Activated CD4-positive, alpha-beta T cell treated with anti-CD3 and anti-CD28 coated beads for 24 hours (primary cell): ENCODE measurements at places on chromosomes 3 and 15.

- peak; percentile 13 for DNase-seq
Observed at GRCh38 chr3:72657666-72658065, 190.6 kb downstream of the SHQ1 start.

DNA sequence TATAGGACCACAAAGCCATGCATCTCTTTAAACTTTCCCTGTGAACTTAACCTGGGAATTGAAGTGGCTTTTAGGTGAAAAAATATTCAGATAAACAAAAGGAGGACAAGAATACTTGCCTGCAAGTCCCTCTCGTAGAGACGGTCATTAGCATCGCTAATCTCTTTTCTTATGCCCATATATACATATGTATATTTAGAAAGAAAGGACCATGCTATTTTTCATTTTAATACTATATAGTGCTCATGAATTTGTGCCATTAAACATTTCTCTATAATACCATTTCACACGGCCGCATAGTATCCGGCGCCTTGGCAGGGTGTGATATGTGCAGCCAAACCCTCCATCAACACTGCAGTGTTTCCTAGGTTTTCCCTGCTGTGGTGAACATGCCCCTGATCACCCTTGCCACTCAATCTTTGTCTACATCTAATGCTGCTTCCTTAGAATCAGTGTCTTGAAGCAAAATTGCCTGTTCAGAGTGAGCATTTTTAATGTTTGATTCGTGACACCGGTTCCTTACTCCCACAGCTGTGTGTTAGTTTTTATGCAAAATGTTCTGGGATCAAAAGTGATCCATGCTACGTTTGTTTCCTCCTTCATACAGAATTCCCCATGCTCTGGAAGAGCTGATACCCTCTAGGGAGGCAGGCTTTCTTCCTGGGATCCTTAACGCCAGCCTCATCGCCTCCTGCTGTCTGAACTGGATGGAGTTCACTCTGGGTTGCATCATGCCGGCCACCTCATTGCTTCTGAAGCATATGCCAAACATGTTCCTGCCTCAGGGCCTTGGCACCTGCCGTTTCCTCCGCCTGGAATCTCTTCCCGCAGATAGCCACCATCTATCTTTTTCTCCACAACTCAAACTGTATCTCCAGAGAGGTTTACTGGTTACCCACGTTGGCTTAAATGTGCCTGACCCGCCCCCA is 118.1 kb downstream of the FBLN2 start:
- no peak for DNase-seq

GRCh38 chr15:65902373-65902772 is 33.1 kb downstream of the RAB11A start:
- DNase-seq = no peak

DNA sequence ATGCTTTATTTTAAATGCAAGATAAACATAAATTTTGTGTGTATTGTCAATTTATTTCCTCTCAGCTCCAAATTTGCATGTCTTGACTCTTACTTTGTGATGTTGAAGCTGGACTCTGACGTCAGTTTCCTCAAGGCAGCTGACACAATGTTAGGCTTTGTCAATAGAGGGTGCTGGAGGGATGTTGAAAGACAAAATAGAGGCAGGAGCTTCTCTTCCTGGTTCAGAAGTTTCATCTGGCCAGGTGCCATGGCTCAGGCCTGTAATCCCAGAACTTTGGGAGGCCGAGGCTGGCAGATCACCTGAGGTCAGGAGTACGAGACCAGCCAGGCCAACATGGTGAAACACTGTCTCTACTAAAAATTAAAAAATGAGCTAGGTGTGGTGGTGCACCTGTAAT is 408.6 kb downstream of the GBE1 start:
- no peak for DNase-seq

- no peak for DNase-seq
Observed at GRCh38 chr3:71395927-71396695, 187.4 kb downstream of the FOXP1 start.

- no peak for DNase-seq
Observed at GRCh38 chr3:151900884-151901643, 27.6 kb downstream of the SUCNR1 start.

- no peak for DNase-seq
Observed at GRCh38 chr15:48144889-48145288, 24.1 kb downstream of the SLC24A5 start.

- no peak for DNase-seq
Observed at GRCh38 chr3:187931101-187931500, 185.8 kb upstream of the BCL6 start.

DNA sequence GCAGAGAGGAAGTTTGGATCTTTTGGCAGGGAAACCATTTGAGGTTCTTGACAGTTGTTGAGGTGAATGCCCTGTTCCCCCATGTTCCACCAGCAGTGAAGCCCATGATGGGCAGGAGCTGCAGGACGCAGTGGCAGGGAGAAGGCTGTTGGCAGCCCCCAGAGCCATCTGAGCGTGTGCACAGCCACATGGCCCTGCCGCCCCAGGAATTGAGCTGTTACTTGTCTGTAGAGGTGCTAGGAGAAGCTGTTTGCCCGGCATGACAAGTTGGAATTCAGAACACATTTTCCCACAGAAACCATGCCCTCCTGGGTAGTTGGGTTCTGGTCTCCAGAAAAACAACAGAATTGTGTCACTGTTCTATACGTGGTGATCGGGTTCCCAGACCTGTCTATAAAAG is 218.2 kb upstream of the NR2E3 start:
- DNase-seq = no peak

DNA sequence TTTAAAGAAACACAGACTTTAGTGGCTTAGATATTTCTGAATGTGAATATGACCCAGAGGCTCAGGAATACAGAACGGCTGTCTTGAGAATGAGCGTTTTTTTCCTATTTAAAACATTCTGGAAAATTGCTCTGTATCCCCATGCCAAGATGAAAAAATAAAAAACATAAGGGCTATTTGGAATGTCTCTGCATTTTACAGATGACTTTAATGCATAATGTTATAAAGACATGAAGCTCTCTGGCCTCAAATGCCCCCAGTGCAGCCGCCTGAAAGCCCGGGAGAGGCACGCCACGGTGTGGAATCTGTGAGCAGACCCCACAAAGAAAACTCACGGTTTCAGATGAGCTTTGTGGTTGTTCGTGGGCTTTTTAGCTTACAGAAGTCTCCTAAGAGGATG is 322.5 kb upstream of the ICE2 start:
- no peak for DNase-seq

GRCh38 chr3:49629866-49630265 is 44.3 kb upstream of the APEH start:
- DNase-seq = no peak

GRCh38 chr15:58201516-58201915 is 63.3 kb downstream of the AQP9 start:
- no peak for DNase-seq

DNA sequence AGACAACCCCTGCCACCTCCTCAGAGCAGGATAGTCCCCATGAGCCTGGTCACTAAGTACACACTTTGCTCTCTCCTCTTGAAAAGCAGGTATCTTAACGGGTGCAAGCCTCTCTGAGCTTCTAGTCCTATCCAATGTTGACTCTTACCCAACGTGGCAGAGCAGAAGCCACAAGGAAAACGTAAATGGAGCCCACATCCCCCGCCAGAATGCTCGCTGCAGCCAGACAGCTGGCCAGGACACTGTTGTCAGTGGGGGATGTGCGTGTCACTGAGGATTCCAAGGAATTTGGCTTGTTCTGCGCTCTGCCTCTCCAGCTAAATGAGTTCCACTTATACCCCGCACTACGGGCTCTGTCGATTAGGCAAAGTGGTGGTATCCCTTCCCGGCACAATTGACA is 67.8 kb upstream of the IGF1R start:
- DNase-seq = no peak

- DNase-seq = no peak
Observed at GRCh38 chr3:101898752-101899169, 49.4 kb downstream of the NFKBIZ start.

GRCh38 chr3:38984731-38985130 is 67.0 kb downstream of the SCN11A start:
- no peak for DNase-seq

DNA sequence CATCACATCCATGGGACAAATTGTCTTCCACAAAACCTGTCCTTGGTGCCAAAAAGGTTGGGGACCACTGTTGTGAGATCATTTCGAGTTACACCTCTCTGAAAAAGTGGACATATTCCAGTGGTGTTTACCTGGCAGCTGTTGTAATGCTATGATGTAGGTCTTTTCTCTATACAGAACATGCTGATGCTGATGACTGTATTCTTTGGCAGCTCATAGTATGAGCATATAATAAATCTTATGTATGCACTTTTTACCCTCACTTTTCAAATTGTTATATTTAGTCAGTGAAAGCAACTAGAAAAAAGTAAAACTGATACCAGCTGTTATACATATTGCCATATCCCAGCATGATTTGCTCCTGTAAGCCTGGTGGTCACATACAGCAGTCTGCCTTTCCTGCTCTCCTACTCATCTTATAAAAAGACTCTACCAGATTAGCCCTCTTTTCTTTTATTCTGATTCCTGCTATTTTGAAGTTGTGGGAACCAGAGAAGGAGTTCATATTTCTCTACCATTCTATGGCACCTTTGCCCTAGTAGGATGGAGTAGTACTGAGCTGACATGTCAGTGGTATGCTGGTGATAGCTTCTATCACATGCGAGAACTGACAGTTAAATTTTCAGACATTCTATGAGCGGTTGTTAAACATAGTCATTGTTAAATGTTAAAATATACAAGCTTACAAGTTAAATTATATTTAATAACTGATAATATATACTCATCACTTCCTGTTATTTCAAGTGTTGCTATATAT is 128.7 kb downstream of the FNDC3B start:
- DNase-seq = no peak

GRCh38 chr3:85790445-85791030 is 831.7 kb downstream of the CADM2 start:
- DNase-seq = no peak

DNA sequence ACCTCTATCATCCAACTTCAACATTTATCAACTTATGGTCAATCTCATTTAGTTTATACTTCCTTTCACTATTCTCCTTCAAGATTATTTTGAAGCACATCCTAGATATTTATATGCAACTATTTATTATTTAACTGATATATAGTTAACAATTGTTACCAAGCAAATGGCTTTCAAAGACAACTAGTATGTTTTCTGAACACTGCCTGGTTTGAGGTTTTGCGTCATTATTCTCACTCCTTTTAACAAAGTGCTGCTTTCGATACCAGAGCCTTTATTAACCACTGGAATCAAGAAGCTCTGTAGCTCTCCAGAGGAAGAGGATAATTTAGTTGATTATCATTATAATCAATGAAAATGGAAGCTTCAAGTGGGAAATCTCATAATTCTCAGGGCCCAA is 19.6 kb downstream of the ZIC1 start:
- no peak for DNase-seq

- DNase-seq = no peak
Observed at GRCh38 chr15:93265111-93265556, 176.1 kb upstream of the RGMA start.

GRCh38 chr3:51503007-51503406 is 3.2 kb upstream of the DCAF1 start:
- DNase-seq = no peak

GRCh38 chr15:39468331-39468730 is 112.5 kb upstream of the THBS1 start:
- no peak for DNase-seq

DNA sequence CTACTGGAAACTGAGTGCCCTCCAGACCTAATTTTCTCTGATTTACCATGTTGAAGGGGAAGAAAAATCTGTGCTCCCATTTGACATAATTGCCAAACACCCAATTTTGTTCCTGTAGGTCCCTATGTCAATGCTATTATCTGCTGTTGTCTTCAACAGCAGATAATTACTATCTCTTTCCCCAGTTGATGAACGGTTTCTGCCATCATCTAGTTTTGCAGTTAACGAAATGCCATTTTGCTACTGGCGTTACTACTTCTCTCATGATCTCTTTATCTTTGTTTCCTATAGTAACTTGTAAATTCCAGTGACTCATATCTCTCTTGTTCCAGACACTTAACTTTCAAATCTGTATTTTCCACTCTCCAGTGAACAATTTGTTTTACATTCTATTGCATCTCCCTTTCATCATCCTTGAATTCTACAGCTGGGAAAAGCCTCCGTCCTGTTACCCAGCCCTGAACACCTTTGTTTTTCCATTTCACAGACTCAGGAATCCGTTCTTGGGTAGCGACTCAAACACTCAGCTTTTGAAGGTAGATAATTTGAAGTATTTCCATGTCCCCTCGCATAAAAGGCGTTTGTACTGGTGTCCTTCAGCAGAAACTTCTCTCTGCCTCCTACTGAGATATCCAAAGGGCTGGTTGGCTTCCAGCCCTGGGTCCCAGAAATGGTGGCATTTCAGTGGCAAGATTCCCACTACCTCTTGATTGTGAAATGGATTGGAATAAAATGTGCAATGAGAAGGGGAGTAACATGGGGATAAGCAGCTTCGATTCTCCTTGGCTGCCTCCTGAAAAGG is 111.7 kb downstream of the FOXB1 start:
- DNase-seq = no peak

DNA sequence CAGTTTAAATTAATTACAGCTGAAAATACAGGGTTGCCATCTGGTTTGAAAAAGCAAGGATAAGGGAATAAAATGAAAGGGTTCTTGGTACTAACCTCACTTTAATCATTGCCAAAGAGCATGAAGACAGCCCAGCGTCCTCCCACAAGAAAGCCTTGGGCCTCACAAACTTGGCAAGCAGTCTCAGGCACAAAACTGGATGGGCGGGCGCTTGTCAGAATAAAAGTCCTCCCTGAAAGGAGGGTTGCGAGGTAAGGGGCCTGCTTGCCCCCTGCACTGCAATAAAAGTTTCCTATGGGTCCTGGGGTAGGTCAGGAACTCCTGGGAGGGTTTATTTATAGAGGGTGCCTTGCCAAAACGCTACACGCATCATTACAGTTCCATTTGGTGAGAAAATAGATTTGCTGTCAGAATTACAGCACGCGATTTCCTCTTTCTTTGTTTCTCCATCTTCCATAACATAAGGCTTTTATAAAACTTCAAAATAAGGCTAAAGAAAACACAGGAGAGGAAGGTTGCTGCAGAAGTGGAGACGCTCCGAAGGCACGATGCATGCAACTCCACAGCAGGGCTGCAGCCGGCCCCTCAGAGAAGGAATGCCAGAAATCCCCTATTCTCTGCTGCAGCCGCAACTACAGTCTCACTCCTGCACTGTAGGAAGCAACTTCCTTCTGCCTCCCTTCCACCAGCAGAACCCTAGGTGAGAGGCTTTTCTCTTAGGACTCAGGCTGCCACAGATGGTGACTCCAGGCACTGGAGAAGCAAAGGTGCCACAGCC is 61.3 kb downstream of the VGLL4 start:
- DNase-seq = no peak

DNA sequence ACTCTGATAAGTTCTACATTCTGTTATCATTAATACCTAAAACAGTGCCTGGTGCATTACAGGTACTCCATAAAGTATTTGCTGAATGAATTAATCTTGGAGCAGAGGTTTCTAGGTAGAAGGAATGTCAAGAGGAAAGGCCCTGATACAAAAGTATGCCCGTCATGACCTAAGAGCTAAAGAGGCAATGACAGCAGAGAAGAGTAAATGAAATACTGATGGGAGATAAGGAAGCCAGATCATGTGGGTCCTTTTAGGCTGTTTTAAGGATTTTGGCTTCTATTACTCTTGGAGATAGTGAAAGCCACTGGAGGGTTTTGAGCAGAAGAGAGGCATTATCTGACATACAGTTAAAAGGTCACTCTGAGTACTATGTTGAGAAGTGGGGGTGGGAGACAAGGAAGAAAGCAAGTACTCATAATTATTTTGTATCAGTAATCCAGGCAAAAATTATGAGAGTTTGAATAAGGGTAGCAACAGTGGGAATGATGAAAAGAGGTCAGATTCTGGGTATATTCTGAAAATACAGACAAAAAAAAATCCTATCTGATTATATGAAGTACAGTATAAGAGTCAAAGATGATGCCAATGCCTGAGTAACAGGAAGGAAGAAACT is 48.3 kb downstream of the DENND4A start:
- DNase-seq = no peak

- DNase-seq = no peak
Observed at GRCh38 chr3:127755305-127755681, 67.0 kb downstream of the MGLL start.
